NCI-H146 (cell line): ENCODE measurements at places on chromosomes 2 and 18.

DNA sequence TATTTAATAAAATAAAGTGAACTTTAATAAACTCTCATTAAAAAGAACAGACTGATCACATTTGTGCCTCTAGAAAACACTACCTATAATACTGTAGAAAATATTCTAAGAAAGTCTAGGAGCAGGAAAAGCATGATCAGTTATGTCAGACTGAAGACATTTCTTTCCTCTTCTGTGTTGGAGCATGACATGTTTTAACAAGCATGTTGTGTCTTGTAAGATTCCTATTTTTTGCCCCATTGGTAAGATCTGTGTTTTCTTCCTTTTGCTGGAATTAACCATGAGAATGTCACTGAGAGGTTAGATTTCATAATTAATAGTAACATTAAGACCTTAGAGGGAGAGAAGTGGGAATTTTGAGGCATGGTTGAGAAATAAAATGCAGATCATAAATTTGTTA, 27.7 kb downstream of the LAMA3 start:
- DNase-seq, result no peak

DNA sequence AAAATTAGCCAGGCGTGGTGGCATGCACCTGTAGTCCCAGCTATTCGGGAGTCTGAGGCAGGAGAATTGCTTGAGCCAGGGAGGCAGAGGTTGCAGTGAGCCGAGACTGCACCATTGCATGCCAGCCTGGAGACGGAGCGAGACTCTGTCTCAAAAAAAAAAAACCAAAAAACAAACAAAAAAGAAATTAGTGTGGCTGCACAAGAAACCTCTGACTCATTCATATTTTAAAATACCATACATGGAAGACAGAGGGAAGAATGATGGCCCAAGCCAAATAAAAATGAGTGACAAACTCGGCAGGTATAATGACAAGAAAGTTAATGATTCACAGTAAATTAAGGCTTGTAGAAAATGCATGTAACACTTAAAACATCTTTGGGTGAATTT, 875.8 kb downstream of the EPHA4 start:
- no peak for DNase-seq

GRCh38 chr18:24027156-24027827, 12.7 kb downstream of the TTC39C start:
- no peak for DNase-seq

DNA sequence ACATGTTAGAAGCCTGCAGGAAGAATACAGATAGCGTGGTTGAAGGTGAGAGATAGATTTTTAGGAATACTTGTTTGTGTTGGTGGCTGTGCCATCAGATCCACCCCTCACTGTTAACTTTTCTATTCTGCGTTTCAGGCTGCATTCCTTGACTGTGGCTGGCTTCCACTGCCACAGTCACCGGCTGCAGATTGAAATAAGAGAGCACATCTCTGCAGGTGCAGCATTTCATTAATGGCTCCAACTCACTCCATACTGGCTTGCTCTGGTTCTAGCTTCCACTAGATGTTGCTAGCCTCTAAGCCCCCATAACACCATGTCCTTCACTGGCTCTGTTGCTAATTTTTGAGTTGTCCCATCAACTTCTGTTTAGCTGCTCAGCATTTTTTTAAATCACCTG, 286.5 kb downstream of the CPS1 start:
- peak; percentile 70 for DNase-seq

- DNase-seq, result peak; percentile 27
Observed at GRCh38 chr18:50992351-50992762, 24.5 kb downstream of the ELAC1 start.

- no peak for DNase-seq
Observed at GRCh38 chr2:15494877-15495276, 66.3 kb downstream of the NBAS start.

DNA sequence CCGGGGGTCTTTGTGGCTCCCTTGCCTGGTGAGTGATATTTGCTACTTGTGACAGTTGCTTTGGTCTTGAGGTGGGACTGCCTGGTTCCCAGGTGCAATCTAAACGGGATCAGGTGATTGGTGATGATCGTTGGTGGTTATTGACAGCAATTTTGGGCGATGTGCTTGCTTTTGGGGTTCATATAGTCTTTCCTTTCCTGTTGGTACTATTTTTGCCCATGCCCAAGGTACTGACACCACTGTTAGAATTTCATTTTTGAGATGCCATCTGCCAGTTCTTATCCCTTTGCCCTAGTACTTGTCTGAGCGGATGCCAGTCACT, 573 bp downstream of the WDR7 start:
- peak; percentile 13 for DNase-seq

DNA sequence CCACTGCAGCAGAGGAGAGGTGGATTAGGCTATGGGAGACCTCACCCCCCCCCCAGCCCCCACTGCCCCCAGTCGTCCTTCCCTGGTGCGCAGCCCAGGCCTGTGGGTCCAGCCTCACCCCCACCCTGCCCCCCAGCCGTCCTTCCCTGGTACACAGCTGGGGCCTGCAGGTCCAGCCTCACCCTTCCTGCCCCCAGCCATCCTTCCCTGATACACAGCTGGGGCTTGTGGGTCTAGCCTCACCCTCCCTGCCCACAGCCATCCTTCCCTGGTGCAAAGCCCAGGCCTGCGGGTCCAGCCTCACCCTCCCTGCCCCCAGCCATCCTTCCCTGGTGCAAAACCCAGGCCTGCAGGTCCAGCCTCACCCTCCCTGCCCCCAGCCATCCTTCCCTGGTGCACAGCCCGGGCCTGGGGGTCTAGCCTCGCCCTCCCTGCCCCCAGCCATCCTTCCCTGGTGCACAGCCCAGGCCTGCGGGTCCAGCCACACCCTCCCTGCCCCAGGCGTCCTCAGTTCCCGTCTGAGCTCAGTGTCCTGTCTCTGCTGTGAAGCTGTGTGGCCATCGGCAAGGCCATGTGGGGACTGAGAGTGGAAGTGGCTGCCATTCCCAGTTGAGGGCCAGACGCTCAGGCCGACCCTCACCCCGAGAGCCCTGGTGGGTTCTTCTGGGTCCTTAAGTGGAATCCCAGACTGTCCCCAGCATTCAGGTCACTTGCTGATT, 86.8 kb upstream of the SNTG2 start:
- DNase-seq, result no peak

GRCh38 chr18:33404244-33404873, 36.2 kb downstream of the CCDC178 start:
- DNase-seq, result no peak

DNA sequence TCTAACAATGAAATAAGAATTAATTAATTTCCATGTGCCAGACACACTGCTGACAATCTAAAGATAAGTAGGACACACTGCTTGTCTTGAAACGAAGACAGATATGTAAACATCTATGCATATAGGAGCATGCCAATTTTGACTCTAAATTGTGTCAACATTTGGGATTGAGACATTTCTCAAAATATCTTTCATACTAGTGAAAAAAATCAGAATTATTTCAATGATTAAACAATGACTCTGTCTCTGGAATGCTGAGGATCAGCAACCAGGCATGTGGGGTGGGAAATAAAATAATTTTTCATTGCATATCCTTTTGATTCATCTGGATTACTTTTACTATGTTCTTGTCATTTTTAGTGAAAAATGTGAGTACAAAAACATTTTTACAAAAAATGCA, 262.6 kb upstream of the SYT4 start:
- DNase-seq, result no peak

- DNase-seq, result no peak
Observed at GRCh38 chr2:112110966-112111365, 27.2 kb upstream of the FBLN7 start.

- DNase-seq, result no peak
Observed at GRCh38 chr2:235390108-235390815, 103.6 kb upstream of the AGAP1 start.

DNA sequence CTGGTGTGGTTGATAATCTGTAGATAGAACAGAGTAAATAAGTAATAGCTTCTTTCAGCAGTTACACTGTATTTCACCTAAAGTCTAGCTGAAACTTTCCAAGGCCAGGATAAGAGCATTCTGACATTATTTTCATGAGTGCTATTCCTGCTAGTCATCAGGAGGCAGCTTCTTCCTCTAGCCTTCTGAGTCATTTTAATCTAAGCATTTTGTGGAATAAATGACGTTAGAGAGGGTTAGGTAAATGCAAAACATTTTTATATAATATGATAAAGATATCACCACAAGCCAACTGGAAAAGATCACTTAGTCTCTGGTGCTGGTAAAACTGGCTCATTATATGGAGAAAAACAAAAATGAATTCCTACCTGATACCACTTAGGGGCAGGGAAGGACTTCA, 138.5 kb downstream of the MEP1B start:
- DNase-seq, result no peak

GRCh38 chr2:204180649-204181048, 244.1 kb downstream of the ICOS start:
- peak; percentile 38 for DNase-seq

- DNase-seq, result no peak
Observed at GRCh38 chr2:207810200-207810788, 40.6 kb upstream of the FZD5 start.

DNA sequence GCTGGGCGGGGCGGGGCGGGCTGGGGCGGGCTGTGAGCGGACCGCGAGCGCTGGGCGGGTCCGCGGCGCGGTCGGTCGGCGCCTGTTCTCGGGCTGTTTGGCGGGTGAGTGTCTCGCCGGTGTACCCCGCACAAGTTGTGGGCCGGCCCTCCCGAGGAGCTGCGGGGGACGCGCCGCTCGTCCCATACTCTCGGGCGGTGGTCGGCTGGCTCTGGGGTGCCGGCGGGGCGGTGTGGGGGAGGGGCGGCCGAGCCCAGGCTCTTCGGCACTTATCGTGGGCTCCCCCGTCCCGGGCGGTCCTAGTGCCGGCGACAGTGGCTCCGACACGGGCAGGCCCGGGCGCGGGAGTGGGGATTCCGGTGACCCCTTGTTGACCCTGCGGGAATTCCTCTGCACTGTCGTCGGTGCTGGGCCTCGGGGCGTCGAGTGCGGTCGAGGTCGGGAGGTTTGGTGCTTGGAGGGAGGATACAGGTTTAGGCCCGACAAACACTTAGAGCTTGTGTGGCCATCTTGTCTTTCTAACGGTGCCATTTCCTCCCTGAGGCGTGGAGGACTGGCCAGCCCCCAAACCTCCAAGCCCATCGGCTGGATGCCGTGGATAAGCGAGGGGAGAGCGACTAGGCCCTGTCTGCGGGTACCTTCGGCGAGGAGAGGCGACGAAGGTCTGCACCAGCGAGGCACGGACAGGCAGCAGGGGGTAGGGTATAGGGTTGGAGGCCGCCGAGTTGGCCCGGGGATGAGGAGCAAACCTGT, at the start of gene SEPTIN2:
SEPTIN2 (plus strand) TSS at position 47 of the 753 bp plus-strand sequence. CDS start 8,308 bp downstream, outside the sequence.
- peak; percentile 59 for DNase-seq

DNA sequence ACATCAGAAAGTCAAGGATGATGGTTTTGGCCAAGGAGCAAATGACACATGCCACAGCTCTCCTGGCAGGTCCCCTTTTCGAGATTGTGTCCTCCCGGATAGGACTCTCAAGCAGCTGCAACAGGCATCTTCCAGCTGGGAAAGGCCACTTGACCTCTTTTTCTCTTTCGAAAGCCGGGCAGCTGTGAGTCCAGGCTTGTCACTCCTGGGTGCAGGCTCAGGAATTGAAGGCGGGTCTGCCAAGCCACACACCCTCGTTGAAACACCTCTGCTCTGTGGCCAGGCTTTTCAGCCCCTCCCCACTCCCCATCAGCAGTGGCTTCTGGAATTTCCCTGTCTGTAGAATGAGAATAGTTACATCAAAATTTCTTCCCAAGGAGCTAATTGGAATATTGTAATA, 98.0 kb downstream of the CCDC138 start:
- no peak for DNase-seq
